ENCODE measurements at places on chromosomes 2 and 18. TPM values are rescaled to one million over a fixed set of nuclear protein-coding genes. Genes with fewer than 3 reads are reported as not detected.

The CDH7 gene
- not detected for polyA plus RNA-seq

DNA sequence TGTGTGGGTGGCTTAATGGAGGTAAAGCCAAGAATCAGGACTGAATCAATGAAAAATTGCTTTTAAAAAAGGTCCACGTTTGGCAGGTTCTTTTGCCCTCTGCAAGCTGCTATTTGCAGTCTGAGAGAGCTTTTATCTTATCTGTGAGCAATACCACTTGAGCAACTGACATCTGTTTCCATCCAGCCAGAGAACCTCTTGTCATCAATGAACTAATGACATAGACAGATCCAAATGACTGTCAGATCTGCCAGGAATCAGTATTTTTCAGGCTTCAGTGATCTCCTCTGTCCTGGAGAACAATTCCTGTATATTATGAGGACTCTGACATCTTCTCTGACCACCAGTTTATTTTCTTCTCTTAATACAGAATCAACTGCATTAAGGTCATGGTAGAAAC, 608.1 kb downstream of the LRP1B start:
- DNase-seq: no peak

GRCh38 chr2:234306426-234307173, 190.3 kb downstream of the ARL4C start:
- DNase-seq: no peak

GRCh38 chr2:175080479-175080878, 75.3 kb upstream of the CHN1 start:
- no peak for DNase-seq

- no peak for DNase-seq
Measured at GRCh38 chr2:162518894-162519293, 175.0 kb downstream of the GCA start.

DNA sequence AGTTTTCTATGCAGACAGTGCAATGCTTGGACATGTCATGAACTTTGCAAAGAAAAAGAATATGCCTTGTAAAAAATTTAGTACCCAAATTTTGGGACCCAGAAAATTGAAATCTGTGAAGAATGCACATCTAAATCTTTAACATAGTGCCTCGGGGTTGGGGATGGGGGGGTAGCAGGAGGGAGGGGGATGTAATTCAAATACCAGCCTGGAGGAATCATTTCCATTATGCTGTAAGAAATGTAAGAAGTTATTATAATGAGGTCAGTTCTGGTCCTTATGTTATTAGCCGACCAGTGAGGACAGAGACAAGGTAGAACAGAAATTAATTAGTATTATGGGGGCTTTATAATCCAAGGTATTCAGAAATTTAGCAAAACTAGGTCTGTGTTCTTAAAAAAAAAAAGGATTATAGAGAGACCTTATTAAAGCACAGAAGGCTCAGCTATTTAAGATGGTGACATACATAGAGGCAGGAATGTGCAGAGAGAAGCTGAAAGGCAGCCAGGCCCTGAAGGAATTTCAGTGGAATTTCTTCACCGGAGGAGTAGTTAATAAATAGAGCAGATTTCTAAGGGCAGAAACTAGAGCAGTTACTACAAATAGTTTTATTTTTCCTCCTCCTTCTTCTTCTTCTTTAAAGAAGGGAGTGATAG, 89.0 kb upstream of the RBMS1 start:
- DNase-seq: peak; percentile 39

The HOXD9 gene
- polyA plus RNA-seq: not detected

DNA sequence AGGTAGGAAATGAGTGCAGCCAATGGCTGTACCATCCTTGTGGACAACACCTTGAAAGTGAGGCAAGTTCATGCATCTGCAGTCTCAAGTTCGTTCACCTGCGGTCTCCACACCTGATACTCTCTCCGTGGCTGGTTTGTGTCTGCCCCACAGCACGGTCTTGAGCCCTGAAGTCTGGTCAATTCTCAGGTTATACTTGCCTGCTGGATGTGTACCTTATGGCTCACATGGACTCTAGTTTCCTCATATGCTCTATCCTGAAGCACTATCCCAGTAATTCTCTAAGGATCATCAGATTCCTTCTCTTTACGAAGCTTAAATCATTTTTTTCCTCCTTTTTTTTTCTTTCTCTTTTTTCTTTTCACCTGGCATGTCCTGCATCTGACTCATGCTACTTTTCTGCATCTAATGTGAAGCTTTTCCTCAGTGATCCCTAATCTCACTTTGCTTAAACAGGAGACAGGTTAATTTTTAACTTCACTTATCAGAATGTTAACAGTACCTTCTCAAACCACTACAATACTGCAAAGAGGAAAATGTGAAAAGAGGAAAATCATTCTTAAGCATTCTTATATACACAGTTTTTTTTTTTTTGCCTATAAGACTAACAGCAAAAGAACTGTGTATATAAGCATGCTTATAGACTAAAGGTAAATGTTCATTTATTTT, 511.2 kb downstream of the SOX11 start:
- no peak for DNase-seq

The TNFAIP6 gene
- 16.6 TPM for polyA plus RNA-seq

DNA sequence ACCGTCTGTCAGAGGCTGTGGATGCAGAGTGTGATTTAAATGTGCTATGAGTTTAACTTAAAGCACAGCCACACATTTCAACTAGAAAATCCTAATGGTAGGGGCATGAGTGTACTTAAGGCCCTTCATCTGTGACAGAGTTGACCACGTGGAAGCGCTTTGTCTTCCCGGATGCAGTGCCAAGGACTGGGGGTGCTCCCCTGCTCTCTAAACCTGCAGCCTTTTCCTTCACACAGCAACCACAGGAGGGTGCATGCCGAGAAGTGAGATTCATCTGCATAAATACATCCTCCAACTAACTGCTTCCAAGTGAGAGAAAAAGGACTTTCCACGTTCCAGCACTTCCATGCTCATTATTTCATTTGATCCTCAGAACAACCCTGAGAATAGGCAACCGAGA, 149.6 kb downstream of the MYT1L start:
- DNase-seq: no peak

GRCh38 chr2:235689427-235689853, 195.6 kb downstream of the AGAP1 start:
- no peak for DNase-seq

DNA sequence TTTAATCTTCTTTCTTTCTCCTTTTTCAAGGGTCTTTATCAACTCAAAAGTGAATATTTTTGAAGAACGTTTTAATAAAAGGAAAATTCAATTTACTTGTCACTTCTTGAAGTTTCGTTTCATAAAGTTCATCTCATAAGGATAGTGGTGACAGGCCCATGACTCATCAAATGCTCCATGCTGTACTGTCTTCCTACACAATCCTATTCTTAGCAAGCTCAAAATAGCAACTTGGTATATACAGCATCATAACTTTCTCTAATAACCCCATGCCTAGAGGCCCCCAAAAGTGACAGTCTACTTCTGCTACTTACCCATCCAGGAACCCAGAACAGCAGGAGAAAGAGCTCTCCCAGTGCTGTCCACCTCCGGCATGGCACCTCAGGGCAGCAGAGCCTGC, 7.7 kb downstream of the FBXO15 start:
- DNase-seq: no peak

GRCh38 chr2:3396920-3397559, 17.5 kb downstream of the TRAPPC12 start:
- no peak for DNase-seq

DNA sequence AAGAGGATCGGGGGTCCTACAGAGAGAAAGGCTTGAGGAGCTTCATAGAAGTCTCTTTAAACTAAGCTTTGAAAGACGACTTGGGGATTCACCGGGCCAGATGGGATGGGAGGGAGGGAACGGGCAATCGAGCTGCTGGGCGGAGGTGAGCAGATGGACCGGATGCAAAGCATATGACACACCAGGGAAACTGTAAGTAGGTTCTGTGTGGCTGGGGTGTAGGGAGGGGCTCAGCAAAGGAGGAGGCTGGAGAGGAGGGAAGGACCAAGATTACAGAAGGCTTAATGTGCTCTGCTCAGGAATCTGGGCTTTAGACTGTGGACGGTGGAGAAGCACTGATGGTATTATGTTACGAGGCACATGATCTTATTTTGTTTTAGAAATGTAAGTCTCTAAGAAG, 131.5 kb downstream of the MAIP1 start:
- no peak for DNase-seq

- no peak for DNase-seq
Measured at GRCh38 chr2:180279581-180279980, 272.5 kb upstream of the CWC22 start.

- DNase-seq: no peak
Measured at GRCh38 chr2:224970311-224970710, 72.0 kb downstream of the DOCK10 start.

The ZNF396 gene
- 0.78 TPM for polyA plus RNA-seq

The SCN7A gene
- 7.0 TPM for polyA plus RNA-seq

The CCDC148 gene
- polyA plus RNA-seq: 0.22 TPM

- no peak for DNase-seq
Measured at GRCh38 chr2:20582600-20583221, 68.2 kb downstream of the HS1BP3 start.

DNA sequence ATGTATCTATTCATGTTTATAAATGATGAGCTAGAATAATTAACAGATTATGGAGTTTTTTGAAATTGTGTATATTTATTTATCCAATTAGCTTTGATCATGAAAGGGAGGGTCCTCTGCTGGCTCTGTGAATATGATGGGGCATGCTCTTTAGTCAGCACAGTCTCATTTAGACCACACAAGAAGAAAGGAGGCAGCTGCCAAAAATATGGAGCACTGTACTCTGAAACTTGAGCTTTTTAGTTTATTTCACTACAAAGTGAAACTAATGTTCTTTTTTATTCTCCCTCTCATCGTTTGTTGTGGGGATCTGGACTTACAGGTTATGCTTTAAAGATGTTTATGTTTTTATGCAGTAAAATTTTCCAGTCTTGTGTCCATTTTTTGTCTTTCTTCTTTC, 266.9 kb upstream of the GULP1 start:
- DNase-seq: peak; percentile 3

The RTP5 gene
- polyA plus RNA-seq: not detected

DNA sequence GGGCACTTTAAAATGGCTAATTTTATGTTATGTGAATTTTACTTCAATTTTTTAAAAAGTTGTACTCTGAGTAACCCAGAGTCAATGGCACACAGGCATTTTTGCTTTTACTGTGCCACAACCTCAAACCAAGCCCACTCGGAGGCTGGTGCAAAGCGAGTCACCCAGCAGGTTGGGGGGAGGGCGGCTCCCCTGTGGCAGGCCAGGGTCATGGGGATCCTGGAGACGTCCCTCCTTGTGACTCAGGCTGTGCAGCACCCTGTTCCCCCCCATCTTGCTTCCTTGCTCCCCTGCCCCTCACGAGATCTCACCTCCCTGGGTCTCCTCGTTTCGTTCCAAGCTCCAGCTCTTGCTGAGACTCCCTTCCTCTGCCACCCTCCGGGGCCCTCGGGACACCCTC, 58.6 kb downstream of the POMC start:
- DNase-seq: no peak

DNA sequence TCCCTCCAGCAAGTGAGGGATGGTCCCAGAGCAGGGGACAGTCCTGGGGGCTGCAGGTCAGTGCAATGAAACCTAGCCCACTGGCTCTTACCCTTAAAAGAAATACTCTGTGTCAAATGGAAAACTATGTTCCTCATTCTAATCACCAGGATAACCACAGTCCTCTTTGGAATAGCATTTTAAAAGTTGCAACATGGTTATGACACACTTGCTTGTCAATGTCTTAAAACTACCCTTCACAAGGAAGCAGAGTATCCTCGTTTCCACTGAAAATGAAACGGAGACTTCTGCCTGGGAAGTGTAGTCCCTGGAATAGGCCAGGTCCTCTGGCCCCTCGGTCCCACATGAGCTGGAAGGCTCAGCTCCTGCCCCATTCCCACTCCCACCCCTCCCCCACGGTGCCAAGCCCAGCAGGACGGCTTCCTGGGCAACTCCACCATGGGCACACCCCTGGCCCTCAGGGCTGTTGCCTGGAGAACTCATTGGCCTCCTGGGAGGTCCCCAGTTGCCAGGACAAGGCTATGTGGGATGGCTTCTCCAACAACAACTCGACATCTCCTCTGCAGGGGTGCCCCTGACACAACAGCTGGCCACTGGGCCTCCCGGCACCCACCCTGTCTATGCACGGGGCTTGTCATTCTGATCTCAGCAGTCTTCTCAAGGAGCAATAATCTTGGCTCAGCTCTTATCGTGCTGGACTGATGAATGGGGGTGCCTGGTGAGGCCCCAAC, 38.3 kb upstream of the ST3GAL5 start:
- no peak for DNase-seq

GRCh38 chr2:14297340-14297739, 335.2 kb upstream of the LRATD1 start:
- no peak for DNase-seq

DNA sequence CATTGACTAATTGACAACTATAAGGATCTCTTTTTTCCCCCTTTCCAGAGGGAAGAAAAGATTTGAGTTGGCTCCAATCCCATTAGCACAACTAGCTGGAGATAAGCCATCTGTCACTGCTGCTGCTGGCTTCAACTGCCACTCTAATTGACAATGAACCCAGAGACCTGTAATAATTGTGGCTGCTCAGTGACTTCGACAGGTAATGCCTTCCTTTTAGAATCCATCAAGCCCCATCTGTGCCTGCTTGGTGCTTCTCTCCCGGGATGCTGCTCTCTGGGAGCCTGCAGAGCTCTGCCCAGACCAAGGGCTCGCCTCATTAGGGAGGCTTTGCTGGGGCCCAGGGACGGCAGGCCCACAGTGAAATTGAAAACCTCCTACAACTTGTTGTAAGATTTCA, 376.7 kb upstream of the SOX11 start:
- no peak for DNase-seq

Measured in AG04450 (cell line).